ENCODE measurements at places on chromosomes 2 and 18.

DNA sequence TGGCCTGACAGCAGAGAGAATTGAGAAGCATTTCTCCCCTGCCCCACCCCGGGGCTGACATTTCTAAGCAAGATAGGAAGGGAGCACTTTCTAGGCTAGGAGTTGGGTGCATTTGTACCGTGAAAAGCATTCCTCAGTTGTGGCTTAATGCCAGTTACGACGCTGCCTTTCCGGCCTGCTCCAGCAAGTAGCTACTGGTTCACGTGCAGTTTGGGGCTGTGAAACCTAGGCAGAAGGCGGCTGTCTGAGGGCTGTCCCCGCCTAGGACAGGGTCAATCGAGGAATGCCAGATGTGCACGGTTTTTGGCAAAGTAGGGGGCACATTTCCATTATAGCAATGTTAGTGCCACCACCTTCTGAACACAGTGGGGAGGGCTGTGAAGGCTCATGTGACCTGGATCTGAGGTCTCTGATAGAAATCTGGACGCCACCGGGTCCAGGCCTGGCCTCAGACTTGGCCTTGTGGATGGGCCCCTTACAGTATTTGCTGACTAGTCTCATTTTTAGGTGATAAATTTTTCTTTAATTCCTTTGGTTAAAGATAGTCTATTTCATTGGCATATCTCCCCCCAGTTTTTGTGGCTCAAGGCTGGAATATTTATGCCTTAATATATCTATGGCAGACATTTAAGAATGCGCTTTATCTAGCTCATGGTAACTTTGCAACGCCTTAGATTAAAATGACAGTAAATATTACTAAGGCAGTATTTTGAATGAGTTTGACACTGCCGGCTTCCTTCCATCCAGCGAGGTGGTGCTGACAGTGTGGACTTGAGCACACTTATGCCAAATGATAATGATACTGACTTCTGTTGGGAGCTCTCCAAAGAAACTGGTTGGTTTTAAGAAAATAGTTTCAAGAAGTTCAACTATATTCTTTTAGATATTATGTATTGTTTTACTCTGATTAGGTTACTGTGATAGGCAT is 78.7 kb downstream of the LPIN1 start:
- no peak for DNase-seq

- no peak for DNase-seq
Measured at GRCh38 chr2:172021955-172022354, 22.2 kb downstream of the METAP1D start.

DNA sequence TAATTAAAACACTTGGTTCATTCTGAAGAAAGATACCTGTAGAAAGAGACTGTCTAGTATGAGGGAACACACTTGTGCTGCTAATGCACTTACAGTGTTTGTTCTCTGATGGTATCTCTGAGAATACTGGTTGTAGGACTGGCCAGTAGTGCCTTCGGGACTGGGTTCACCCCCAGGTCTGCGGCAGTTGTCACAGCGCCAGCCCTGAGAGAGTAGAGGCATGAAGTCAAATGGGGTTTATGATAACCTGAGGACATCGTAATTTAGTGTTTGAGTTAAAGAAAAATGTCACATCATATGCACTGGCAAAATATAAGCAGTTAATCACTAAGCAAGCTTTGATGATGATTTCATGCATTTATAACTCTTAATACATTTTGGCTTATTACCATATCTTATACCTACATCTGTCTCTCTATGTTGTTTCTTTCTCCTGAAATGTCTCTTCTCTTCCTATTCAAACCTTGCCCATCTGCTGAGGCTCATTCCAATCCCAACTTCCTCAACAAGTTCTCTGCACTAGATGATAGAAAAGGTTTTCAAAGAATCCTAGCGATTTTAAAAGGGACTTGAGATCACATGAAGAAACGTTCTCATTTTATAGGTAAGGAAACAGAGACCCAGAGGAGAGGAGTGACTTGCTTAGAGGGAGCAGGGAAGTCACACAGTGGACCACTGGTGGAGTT is 50.2 kb downstream of the ATIC start:
- DNase-seq: no peak

DNA sequence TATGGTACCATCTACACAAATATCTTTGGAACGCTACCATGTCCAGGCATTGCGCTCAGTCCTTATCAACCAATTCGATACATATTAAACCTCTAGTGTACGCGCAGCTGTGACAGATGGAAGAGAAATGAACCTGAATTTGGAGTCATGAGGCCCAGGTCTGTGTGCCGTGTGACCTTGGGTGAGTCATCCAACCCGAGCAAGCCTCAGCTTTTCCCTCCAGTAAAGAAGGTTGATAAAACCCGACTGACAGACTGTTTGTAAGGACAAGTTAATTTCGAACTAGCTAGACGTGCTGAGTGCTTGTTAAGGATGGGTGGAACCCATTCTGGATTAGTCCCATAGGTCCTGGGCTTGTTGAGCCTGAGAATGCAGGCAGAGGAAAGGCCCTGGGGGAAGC is 28.2 kb downstream of the GREB1 start:
- no peak for DNase-seq

DNA sequence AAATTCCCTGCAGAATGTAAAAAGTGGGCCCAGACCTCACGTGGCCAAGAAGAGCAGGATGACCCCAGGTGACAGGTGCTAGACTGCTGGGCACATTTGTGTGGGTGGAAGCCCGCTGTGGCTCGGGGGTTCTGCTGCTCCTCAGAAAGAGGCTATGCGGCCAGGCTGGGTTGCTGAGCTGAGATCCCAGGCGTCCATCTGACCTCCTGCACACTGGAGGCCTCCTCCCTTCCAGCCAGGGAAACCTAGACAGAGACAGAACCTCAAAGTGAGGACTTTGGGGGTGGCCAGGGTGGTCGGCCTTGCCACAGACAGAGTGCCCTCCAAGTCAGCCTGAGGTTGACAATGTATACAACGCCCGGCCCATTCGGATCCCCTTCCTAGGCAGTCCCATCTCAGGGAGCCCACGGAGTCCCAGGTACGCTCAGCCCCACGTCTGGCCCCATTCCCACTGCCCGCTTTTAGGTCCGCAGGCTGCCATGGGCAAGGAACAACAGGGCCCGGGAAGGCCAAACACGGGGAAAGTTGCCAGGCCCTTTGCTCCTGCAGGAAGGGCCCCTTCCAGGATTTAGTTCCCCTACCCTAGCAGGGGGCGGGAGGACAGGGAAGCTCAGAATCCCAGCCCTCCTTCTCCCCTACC is 75.6 kb downstream of the KIAA2012 start:
- DNase-seq: no peak
